Fibroblast of skin of left biceps (primary cell): ENCODE measurements at places on chromosomes 5 and 9.

- no peak for DNase-seq
Observed at GRCh38 chr5:78268356-78268755, 26.1 kb downstream of the AP3B1 start.

DNA sequence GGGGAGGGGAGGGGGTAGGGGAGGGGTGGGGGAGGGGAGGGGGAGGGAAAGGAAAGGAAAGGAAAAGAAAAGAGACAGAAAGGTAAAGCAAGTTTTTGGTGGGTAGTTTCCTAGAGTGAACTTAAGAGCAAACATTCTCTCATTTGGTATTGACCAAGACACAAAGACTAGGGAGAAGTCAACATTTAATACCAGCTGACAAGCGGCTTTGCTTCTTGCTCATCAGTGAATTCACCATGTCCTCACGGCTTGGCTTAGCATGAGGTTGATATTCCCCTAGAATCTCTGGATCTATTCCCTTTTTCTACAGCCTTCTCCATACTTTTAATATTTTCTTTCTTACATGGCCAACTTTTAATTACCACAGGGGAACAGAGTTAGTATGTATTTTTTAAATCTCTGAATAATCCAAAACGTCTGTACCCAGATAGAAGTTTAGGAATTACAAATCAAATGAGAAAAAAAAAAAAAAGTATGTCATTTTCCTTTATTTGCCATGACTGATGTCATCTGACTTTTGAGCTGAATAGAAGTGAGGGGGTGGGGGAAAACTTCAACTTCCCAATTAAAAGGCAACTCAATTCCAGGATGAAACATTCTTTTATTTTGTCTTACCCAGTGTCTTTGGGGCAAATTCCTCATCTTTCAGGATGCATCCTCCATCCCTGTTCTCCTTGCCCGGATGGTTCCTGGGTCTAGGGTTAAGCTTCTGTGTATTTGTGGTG, 40.1 kb upstream of the GLIS3 start:
- DNase-seq, result no peak

DNA sequence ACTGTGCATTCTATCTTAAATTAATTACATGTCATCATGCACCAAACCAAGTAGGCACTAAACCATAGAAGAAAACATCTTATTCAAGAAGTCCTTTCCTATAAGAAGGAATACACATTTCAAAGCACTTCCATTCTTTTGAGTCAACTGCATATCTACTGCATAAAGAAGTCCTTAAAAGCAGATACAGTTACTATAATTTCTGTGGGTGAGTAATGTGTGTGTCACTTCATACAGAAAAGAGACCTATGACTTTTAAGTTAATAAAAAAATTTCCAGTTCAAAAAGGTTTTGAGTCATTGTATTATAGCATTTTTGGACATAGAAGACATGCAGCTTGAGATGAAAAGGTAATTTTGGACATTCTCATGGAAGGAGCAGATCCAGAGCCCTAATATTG, 125.0 kb downstream of the DTWD2 start:
- DNase-seq, result no peak

- DNase-seq, result peak; percentile 91
Observed at GRCh38 chr9:13358128-13358527, 78.6 kb upstream of the MPDZ start.

- no peak for DNase-seq
Observed at GRCh38 chr5:52743970-52744369, 43.7 kb upstream of the ITGA1 start.

- no peak for DNase-seq
Observed at GRCh38 chr9:135605238-135605781, 34.0 kb downstream of the GLT6D1 start.

- DNase-seq, result no peak
Observed at GRCh38 chr5:139131921-139132432, 66.2 kb downstream of the SIL1 start.

DNA sequence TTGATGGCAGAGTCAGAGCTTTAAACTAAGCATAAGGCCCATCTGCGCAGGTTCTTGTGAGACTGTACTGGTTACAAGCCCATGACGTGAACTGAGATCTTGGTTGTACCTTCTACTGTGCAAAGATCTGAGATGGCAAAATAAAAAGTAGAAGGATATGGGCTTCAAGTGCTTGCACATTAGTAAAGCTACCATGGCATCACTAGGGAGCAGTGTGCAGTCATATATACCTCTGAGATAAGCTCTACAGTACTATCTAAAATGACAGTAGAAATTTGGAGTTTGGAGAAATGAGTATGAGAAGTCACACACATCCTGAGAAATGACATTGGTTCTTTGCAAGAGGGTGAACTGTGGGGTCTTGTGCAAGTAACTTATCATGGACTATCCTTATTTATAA, 408.2 kb upstream of the PRR16 start:
- DNase-seq, result peak; percentile 10

GRCh38 chr9:135910216-135910615, 2.9 kb upstream of the CAMSAP1 start:
- no peak for DNase-seq

DNA sequence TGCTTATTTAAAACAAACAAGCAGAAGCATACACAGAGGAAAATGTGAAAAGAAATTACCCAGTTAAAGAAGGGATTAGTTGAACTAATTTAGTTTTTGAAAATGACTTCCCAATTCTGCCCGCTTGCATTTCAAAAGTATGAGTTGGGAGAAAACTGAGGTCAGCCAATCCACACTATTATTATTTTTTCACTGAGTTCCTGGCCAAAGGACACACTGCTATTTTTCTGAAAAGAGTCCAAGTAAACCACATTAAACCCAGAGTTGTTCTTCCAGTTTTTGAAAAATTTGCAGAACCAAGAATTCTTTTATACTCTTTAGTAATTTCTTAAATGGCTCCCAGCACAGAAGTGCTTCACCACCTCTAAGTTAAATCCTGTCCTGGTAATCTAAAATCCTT, 7.5 kb downstream of the SMU1 start:
- DNase-seq, result no peak

DNA sequence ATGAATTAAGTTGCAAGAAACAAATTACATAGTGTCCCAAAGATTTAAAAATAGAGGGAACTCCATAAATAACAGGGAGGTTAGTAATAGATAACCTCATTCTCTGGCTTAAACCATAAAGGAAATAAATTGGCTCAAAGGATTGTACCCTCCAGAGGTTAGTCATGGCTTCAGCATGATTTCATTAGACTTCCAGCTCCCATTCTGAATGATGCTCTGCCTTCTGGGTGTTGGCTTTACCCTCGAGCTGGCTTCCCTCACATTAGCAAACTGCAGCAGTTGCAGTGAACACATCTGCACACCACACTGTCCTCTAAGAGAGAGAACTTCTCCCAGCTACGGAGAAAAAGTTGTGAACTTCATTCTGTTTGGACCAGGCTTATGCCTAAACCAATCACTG, 70.4 kb downstream of the RGS7BP start:
- peak; percentile 1 for DNase-seq

DNA sequence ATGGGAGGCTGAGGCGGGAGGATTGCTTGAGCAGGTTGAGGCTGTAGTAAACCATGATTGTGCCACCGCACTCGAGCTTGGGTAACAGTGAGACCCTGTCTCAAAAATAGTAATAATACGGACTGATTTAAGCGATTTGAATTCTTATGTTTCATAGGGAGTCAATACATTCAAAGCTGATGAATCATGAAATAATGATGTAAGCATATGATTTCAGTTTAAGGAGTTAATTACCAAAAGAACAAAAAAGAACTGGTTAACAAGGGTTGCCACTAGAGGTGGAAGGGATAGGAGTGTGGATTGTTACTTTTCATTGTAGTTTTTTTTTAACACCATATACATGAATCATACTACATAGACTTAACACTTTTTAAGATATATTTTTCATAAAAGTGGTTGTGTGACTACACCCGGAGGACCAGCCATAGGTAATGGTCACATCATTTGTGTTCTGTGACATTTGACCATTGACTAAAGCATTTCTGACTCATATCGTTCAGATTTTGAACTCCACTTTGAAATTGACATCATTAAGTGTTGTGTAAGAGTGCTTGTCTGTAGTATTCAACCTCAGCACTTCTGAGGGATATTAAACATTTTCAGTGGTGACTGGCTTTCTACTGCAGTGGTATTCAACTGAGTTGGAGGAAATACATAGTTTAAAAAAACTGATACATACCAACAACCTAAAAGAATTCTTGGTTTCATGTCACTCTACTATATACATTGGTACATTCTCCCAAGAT, 7.0 kb downstream of the TRMT10B start:
- DNase-seq, result no peak

- no peak for DNase-seq
Observed at GRCh38 chr5:43104057-43104456, 16.7 kb upstream of the ZNF131 start.
